Ecto neural progenitor cell (in vitro differentiated cells): ENCODE measurements at places on chromosomes 11 and 22.
A peak's percentile ranks its signal among the peaks of the same experiment; 100 is the strongest.

- no peak for DNase-seq
Observed at GRCh38 chr11:109940816-109941215, 152.4 kb upstream of the ZC3H12C start.

GRCh38 chr22:22368516-22368915 lies 123.9 kb downstream of the VPREB1 start:
- DNase-seq, result no peak

DNA sequence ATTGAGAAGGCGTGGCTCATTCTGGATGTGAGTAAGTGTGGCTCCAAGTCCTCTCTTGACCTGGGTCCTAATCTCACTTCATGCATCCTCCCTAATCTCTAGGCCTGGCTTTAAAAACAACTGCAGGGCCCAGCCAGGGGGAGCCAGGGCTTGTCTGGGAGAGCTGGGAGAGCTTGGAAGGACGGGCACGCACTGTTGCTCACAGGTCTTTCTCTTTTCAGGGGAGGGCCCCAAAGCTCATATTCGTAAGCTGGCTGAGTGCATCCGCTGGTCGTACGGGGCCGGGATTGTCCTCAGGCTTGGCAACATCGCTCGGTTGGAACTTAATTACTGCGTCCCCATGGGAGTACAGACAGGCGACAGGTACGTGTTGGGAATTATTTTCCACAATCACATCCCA lies 34.1 kb upstream of the PARVB start:
- DNase-seq, result no peak

DNA sequence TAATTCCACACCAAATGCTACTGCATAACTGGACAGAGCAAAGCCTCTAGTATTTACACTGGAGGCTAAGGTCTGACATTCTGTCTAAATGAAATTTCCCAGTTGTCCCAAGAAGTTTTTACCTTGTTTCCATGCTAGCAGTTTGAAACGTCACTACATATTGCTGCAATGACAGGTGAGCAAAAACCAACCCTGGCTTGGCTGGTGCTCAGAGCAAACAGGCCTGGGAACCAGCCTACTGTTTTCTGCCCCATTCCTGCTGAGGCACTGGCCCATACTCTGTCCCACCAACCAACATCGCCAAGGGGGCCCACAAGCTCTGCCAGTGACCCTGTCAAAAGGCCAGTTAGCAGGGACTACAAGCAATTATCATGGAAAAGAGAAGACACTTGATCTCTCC lies 131.1 kb downstream of the MPPED2 start:
- no peak for DNase-seq

GRCh38 chr11:115077740-115078139 lies 399.4 kb downstream of the NXPE2 start:
- no peak for DNase-seq

DNA sequence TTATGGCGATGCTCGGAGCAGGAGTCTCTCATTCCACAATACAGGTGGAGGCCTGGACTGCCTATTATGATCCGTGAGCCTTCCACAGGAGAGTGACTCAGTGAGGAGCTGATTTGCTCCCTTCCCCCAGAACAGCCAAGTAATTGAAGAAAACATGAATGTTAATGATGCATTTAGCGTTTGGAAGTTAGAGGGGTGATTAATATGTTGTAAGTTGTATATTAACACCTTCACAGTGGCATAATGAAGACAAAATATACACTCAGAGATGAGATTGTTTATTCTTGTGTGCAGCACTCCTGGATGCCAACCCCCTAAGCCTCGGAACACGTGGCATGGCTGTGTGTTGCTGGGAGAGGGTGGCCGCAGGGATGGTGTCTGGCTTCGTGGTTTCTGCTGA lies 98.6 kb downstream of the GRIK4 start:
- no peak for DNase-seq

- DNase-seq, result peak; percentile 82
Observed at GRCh38 chr22:35552196-35552842, 11.7 kb downstream of the RASD2 start.

DNA sequence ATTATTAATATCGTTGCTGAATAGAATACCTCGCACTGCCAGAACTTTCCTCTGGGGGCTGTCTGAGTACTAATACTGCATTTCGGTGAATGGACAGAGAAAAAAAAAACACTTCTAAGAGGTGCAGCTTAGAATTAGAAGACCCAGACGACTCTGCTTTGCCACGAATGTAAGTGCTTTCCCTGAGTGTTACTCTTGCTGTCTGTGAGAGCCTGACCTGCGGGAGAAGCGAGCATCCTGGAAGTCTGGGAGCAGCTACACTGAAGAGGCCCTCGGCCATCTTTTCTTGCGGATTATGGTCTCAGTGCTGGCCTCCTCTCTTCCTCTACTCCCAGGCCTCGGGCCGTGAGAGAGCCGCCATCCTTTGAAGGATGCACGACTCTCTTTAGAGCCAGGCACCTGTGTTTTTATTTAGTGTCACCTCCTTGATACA lies 94.9 kb downstream of the SCN3B start:
- DNase-seq, result no peak

DNA sequence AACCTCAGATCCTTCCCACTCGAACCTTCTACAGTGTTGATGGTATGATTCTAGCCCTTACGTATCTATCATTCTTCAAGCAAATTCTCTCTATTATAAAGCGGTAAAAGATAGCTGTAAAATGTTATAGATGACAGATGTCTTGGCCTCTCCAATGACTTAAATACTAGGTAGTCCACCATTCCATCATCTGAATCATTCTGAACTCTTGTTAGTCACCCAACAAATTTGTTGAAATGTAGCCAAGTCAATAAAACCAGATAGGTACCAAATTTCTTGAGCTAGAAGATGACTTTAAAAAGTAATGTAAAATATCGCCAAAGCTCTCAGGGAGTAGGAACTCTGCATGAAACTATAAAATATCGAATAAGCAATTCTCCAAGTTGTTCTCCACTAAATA lies 32.6 kb upstream of the PICALM start:
- no peak for DNase-seq

DNA sequence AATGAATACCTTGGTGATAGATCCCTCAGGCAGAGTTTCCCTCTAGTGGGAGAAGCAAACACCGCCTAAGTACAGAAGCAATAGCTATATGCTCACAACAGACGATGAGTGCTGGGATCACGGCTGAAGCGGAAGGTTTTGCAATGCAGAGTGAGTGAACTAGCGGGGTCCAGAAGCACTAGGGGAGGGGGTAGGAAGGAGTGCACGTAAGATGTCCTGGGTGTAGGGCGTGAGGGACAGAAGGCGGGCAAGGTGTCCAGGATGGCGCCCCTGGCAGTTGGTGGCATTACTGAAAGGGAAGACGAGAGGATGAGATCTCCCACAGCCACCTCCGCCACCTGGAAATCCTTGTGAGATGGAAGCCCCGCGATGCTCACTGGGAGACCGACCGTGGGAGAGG lies 81.0 kb downstream of the ETS1 start:
- no peak for DNase-seq

DNA sequence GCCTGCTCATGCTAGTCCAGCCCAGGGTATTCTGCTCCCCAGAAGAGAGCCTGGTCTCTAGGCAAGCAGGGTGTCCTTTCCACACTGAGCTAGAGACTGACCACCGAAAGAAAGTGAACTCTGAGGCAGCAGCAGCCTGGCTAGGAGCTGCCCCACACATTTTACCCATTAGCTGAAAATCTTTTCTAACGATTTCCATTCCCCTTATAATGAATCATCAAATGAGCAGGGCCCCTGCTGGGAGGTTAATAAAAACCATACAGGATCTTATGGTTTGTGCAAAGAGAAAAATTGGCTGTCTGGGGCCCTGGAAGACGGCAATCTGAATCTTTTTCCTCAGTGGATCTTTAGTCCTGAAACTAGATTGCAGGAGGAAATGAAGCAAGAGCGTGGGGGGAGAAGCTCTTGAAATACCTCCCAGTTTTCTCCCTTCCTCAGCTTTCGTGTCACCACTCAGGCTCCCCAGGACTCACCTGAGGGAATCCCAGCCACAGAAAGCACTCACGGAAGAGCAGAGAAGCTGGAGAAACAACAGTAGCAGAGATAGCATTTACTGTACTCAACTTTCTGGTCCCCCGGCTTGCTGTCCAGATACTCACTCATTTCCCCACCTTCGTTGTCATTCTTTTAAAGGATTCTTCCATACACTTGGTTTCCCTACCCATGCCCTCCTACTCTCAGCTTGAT lies 74.7 kb upstream of the CD44 start:
- DNase-seq, result no peak

DNA sequence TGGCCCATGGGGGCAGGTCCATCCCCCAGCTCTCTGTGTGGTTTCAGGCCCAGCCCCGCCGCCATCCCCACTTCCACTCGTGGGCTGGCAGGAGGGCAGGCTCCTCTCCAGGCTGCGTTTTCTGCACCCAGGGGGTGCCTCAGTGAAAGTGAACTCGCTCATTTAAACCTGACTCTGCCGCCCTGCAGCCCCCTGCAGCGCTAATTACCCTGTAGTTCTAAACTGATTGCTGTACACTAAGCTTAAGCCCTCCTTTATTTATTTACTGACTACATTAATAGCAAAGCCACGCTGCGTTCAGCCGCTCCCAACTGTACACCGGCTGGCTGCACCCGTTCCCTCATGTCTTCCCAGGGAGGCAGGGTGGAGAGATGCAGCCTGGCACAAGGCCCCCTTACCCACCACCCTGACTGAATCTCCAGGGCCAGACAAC lies 36.6 kb upstream of the NNMT start:
- no peak for DNase-seq

DNA sequence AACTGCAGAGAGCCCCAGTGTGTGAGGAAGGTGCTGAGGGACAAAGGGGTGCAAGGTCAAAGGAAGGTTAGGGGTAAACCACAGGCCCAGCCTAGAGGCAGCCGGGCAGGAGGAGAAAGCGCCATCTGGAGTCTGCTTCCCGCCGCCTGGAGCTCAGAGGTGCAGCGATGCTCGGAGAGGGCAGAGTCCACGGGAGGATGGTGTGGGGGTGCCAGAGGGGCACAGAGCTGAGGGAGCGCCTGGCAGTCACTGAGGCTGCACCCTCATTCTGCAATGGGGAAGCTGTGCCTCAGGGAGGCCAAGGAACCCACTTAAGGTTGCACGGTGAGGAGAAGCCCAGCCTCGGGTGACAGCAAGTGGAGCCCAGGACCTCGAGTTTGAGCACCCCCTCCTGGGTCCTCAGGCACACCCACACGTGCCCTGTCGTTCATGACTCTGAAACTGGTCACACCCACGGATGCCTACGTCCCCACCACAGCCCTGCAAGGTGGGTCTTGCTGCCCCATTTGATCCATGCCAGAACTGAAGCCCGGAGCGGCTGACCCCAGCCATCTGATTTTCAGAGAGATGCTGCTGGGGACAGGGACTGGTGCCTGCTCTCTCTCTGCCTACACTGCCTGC lies 1.6 kb downstream of the IL2RB start:
- no peak for DNase-seq

GRCh38 chr22:37206841-37207821 lies 5.1 kb downstream of the SSTR3 start:
- no peak for DNase-seq

GRCh38 chr11:37409124-37409523 lies 811.1 kb upstream of the RAG2 start:
- DNase-seq, result no peak

GRCh38 chr11:334264-334994 lies 13.8 kb upstream of the IFITM3 start:
- DNase-seq, result peak; percentile 69

DNA sequence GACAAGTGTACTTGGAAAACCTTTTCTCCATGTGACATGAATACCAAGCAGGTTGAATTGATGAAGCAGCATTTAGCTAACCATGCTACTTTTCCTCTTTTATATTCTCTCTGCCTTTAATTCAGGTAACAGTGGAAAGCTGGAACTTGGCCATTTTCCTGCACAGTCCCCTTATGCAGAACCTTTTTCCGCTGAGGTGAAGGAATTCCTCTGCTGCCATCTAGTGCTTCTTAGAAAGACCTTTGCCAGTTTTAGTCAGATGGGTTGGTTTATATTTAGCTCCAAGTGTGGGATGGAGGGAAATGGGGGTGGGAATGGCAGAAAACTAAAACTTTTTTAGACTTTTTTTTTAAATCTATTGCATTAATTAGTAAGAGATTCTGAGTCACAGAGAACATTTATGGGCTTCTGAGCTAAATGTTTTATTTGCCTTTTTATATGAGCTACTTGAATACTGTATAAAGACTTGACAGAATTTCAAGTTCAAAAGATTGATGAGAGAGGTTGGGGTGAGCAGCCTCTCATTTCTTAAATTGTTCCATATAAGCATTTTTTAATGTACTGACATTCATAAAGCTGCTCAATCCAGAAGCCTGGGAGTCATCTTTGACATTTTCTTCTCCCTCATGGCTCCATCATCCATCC lies 153.9 kb upstream of the ZC3H12C start:
- no peak for DNase-seq

DNA sequence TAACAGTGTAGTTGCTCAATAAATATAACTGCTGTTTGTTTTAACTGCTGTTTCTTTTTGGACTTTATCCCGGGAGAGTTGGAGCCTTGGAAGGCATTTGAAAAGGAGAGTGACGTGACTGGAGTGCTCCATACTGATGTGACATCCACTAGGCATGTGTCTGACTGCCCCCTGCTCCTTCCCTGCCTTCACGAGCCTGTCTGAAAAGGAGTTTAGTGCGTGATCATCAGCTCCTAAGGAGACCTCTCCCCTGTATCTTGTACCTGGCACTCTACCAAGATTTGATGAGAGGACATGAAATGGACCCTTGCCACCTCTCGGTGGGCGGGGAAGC lies 22.9 kb downstream of the ZBTB16 start:
- DNase-seq, result no peak

DNA sequence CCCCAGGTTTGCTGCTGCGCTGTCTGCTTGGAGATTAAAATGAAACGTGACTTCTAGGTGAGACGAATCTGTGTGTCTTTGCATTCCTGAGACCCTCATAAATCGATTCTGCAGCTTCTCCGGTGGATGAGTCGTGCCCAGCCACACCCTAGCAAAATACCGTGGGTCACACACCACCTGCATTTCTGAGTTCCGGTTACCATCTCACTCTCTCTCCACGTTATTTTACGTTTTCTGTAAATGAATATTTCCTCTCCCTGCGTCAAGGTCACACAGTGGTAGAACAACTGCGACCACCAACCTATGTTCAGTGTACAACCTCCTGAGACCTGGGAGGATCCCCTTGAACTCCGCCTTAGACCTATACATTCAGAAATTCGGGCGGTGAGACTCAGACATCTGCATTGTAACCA lies 1.1 kb downstream of the YWHAH start:
- DNase-seq, result no peak

- no peak for DNase-seq
Observed at GRCh38 chr22:32706149-32706548, 95.4 kb upstream of the TIMP3 start.

DNA sequence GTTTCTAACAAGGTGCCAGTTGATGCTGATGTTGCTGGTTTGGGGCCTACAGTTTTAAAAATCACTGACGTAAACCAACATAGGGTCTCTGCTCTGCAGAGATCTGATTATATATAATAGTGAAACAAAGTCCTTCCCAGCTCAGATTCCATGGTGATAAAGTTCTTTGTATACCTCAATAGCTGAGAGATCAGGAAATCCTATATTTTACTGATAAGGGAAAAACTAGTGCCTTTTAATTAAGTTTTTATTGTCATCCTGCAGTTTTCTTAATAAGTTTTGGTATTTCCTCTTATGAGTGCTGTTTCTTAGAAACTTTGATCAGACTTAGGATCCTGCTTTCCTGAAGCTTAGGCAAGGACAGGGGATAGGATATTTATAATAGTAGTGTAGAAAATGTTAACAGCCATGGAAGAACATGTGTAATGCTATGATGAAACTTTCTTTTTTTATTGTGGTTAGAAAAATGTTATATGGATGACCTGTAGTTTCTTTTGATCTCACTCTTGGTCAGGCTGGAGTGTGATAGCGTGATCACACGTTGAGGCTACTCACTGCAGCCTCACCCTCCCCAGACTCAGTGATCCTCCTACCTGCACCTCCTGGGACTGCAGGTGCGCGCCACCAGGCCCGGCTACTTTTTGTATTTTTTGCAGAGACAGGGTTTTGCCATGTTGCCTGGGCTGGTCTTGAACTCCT lies 14.1 kb downstream of the CAPRIN1 start:
- no peak for DNase-seq
